Uterus (tissue), 4 donors: ENCODE measurements at places on chromosomes 11 and 22.

GRCh38 chr11:2666828-2667570, 32.8 kb downstream of the KCNQ1OT1 start:
- DNase-seq = no peak

DNA sequence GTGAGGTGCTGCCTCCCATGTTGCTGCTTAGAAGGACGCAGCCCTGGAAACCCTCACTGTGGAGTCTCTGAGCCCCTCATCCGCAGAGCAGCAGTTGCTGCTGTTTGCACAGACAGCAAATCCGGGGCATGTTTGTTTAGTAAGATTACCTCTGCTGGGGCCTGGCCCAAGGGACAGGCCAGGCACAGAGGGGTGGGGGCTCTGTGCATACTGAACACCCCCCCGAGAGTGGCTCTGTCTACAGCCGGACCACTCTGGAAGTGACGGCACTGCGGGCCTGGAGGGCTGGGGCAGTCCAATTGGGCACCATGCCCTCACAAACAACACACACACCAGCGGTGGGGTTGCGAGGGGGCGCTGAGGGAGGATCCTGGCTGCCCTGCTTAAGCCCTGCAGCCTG, 22.9 kb upstream of the CCDC188 start:
- no peak for DNase-seq

- peak; percentile 56 for DNase-seq
Observed at GRCh38 chr22:45638834-45639746, 32.5 kb upstream of the ATXN10 start.

DNA sequence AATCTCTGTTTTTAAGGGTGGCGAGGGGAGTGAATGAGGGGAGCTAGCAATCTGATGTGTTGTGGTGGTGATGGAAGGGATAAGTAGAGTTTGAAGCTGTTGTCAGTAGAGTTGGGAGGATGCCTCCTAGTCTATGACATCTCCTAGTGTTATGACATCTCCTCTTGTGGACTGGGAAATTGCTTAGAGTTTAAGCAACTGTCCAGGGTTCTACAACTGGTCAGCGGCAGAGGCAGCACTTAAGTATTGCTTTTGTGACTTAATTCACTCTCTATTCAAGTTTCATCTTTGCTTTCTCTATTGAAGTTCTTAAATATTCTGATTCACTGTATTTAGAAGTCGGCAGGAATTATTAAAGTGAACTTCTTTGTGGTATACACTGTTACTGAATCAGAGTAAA, 13.8 kb downstream of the BMAL1 start:
- no peak for DNase-seq

- no peak for DNase-seq
Observed at GRCh38 chr11:2902784-2903671, 17.5 kb upstream of the CDKN1C start.

GRCh38 chr11:70913715-70914231, 338.6 kb downstream of the SHANK2 start:
- no peak for DNase-seq

DNA sequence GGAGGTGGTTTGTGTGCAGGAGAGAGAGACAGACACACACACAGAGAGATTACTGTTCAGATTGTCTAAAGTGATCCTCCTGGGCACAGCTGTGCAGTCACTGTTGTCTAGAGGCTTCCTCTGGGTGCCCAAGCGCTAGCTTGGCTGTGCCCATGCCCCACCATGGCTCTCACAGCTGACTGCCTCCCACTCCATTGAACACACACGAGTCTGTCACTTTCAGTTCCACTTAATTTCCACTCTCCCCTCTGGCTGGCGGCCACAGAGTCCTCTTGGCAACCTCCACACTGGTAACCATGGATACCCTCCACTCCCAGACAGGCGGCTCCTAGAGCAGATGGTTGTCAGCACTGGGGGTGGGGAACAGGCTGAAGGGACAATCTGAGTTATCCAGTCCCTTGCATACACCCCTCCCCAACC, 29.1 kb downstream of the MAP6 start:
- DNase-seq = peak; percentile 64

DNA sequence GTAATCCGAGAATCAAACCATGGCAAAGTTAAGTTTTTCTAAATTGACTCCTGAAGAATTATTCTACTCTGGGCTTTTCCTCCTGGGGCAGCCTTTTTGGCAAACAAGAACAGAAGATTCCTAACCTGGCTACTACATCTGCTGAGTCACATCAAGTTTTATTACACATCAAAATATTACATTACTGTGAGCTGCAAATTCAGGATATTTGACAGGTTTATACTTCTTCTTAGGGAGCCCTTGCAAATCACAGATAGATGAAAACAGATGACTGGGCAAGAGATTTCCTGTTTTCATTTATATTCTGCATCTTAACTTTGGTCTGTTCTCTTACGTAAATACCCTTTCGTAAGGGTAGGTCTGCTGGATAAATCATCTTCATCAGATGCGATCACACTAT, 23.6 kb downstream of the XRRA1 start:
- DNase-seq = no peak

- DNase-seq = no peak
Observed at GRCh38 chr11:79321263-79321662, 119.6 kb downstream of the TENM4 start.

- DNase-seq = no peak
Observed at GRCh38 chr22:26033071-26033470, 136.2 kb upstream of the SEZ6L start.

DNA sequence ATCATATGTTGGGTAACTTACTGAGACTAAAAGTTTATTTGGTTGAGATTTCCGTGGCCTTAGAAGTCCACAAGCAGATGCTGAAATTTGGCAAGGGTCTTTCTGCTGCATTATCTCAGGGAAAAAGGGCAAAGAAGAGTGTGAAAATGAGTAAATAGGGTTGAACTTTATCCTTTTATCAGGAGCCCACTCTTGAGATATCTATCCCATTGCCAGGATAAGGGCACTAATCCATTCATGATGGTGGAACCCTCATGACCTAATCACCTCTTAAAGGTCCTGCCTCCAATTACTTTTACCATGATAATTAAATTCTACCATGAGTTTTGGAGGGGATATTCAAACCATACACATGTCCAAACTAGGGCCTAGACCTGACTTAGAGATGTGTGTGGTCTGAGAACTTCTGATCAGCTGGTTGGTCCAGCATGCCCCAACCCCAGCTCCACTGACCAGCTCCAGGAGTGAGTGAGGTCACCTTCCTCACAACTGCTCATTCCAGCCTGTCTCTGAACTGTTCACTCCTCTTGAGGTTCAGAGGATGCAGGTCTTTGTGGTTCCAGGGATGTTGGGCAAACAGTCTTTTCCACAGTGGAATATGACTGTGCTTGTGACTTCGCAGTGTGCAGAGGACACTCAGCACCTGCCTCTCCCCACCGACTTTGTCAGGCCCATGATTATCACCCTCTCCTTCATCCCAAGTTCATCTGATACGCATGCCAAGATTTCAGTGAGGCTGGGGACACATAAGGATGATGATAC, 130.1 kb upstream of the TOP3B start:
- DNase-seq = no peak

DNA sequence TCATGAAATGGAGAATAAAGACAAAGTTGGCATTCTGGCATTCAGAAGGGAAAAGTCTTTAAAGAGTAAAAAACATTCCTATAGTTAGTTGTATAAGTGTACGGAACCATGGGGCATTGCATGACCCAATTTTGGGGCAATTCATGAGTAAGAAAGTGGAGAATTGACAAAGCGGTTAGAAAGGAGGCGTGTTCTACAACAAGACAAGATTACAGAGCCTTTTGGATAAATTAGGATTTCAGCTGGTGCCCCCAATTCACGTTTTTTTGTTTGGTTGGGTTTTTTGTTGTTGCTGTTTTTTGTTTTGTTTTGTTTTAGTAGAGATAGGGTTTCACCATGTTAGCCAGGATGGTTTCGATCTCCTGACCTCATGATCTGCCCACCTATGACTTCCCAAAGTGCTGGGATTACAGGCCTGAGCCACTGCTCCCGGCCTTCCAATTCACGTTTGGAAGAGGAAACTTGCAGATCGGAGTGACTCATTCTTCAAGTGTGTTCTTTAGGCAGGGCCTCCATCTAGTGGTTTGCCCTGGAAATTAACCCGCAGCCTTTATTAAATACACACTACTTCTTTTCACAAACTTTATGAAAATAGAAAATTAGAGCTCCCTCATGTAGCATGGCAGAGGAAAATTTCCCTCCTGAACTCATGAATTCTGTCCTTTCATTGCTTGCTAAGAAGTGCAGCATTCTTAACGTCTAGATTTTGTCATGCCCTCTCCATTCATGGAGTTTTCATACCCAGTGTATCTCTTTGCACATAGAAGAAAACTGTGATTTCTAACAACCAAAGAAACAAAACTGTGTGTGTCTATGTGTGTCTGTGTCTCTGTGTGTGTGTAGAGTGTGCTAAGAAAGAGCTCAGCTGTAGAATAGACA, 118.1 kb downstream of the BBOX1 start:
- DNase-seq = peak; percentile 61

- DNase-seq = no peak
Observed at GRCh38 chr11:32899438-32899837, 6.8 kb downstream of the QSER1 start.

DNA sequence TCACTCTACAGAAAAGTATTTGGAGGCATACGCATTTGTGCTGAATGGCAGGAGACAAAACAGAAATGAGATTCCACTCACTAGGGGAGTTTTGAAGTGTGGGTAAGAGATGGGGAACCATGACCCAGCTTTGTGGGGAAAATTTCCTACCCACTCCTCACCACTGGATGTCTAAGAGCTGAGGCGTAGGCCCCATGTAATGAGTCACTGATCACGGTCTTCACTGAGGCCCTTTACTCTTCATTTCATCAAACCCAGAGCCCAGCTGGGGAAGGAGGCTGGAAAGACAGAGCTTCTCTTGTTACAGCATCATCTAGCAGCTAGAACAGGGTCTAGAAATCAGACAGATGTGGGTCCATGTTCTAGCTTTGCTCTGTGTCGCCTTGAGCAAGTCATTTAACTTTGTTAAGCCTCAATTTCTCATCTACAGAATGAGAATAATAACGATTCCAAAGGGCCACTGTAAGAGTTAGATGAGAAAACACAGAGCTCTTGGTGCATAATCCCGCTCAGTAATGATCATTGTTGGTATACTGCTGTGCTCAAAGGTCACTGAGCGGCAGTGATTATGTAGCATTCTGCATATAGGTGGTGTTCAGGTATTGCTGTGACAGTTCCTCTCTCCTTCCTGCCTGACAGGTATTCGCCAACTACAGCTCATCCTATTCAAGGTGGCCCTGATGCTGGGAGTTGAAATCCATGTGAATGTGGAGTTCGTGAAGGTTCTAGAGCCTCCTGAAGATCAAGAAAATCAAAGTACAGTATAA, 97.2 kb downstream of the MICAL2 start:
- DNase-seq = no peak

GRCh38 chr11:68150037-68150436, 28.8 kb upstream of the CHKA start:
- DNase-seq = no peak

DNA sequence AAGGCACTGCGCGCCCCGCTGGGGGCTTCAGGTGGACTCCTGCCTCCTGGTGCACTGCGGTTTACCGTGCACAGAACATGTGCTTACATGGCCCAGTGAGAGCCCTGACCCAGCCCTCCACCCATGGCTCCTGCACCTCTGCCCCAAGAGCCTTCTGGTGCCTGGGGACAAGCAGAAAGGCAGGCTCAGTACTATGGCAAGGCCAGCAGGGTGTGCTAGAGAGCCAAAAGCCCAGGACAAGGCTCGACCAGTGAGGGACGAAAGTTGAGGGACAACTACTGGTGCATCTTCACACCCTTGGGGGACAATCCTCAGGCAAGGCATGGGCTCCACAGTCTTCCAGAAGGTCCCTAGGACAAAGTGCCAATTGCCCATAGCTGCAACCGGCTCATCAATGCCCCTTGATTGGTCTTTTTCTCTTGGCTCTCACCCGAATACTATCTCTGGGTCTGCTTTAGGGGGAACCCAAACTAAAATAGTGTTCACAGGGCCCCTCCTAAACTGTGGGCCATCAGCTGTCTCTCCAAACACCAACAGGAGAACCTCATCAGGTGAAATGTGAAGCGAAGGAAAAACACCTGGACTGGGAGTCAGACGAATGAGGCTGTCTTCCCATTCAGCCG, 13.5 kb downstream of the PGA5 start:
- peak; percentile 46 for DNase-seq

- DNase-seq = no peak
Observed at GRCh38 chr11:45168366-45169130, 22.1 kb downstream of the PRDM11 start.
